Stimulated activated CD4-positive, alpha-beta T cell treated with anti-CD3 and anti-CD28 coated beads, Interleukin-15, amount 100 ng/mL, for 1 hour (primary cell): ENCODE measurements at places on chromosomes 4 and X.

DNA sequence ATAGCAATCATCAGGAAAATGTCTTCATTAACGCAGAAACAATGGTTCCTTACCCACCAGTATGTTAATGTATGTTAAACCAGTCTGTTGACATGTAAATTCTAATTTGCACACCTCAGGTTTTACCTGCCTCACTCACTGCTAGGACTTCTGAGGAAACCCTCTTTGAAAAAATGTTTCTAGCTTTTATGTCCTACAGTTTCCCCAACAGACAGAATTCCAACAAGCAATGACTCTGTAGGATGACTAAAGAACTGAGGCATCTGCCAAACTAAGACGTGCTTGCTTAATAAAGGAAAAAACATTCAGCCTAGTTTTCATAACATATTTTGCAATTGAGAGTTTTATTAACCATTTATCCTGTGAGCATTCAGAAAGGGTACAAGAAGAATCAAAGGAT is 20.6 kb upstream of the SOX3 start:
- no peak for DNase-seq

DNA sequence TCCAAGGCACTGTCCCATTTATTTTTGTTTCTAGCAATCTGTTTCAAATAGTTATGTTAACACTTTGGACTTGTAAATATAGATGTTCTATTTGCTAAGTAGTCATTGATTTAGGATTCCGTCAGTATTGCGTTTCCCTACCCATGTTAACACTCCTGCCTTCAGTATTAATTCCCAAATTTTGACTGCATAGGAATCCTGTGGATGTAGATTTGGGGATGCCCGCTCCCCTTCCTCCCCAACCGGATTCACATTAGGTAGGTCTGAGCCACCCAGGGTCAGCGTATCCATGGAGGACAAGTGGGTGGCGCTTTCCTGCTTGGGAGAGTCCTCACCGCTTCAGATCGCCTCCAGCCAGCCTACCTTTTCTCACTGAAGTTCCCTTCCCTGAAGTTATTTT is 1.1 kb upstream of the SORBS2 start:
- DNase-seq, result no peak

DNA sequence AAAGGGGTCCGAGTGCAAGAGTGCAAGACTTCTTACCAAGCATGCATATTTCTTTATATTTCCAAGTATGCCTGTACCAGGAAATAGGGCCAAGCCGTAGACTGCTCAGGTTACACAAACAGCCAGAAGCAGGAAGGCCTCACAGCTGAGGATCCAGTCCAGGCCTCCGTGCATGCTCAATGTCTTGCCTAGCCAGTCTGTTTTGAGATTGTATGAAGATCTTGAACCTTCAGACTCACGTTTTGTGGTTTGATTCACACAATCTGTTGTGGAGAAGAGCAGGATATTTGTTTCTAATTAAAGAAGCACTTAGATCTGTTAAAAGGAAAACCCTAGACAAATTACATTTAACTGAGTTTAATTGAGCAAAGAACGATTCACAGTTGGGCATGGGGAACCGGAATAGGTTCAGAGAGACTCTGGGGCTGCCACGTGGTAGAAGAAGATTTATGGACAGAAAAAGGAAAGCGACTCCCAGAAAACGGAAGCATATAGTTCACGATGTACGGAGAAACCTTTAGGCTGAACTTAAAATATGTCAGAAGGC is 1.2 kb downstream of the MGST2 start:
- DNase-seq, result no peak

DNA sequence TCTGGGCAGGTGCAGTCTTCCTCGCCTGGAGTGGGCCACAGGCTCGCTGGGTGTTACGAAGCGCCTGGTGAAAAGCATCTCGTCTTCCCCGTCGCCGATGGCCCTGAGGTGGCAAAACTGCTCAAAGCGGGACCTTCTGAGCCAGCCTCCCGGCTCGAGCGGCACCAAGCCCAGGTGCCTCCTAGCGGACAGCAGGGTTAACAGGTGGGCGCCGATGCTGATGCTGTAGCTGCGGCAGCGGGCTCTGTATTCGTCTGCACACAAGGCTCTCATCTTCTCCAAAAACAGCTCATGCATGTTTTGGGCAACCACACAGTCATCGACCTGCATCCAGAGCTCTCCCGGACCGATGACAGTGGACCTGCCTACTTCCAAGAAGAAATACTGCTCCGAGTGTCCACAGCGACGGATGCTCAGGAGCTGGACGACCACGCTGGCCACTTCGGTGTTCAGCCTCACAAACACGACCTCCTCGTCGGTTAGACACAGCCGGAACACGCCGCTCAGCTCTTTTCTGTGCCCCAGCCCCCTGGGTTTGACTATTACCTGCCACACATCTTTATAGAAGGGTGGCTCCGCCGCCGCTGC is 1.2 kb downstream of the IRS4 start:
- no peak for DNase-seq

- DNase-seq, result no peak
Observed at GRCh38 chrX:118623062-118623461, 104.3 kb upstream of the IL13RA1 start.

GRCh38 chr4:19832411-19832810 is 419.3 kb upstream of the SLIT2 start:
- no peak for DNase-seq

GRCh38 chr4:155954118-155954685 is 536 bp upstream of the CTSO start:
- no peak for DNase-seq

- no peak for DNase-seq
Observed at GRCh38 chr4:25493466-25493865, 116.4 kb downstream of the ANAPC4 start.

DNA sequence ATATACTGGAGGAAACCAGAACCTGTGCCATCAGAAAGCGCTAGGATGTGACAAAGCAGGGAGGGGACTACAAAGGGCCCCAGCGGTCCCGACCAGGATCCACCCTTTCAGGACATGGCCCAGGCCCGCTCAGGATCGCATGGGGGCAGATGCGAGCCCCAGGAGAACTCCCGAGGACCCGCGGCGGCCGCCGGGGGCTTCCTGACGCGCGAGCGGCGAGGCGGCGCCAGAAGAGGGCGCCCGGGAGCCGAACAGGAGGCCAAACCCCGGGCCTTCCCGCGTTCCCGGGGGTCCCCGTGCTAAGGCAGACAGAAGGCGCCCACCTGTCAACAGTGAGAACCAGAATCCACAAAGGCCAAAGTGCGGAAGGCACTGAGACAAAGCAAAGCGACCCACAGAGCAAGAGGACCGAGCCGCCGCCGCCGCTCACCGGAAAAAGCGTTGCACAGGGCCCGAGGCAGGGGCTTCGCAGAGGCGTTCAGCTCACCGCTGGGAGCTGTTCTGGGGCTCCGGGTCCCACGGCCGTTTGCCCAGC is 7.3 kb upstream of the OPN1LW start:
- DNase-seq, result peak; percentile 38

- no peak for DNase-seq
Observed at GRCh38 chrX:2960861-2961515, 31.8 kb upstream of the ARSD start.

- peak; percentile 5 for DNase-seq
Observed at GRCh38 chr4:101282076-101282844, 65.1 kb downstream of the PPP3CA start.

DNA sequence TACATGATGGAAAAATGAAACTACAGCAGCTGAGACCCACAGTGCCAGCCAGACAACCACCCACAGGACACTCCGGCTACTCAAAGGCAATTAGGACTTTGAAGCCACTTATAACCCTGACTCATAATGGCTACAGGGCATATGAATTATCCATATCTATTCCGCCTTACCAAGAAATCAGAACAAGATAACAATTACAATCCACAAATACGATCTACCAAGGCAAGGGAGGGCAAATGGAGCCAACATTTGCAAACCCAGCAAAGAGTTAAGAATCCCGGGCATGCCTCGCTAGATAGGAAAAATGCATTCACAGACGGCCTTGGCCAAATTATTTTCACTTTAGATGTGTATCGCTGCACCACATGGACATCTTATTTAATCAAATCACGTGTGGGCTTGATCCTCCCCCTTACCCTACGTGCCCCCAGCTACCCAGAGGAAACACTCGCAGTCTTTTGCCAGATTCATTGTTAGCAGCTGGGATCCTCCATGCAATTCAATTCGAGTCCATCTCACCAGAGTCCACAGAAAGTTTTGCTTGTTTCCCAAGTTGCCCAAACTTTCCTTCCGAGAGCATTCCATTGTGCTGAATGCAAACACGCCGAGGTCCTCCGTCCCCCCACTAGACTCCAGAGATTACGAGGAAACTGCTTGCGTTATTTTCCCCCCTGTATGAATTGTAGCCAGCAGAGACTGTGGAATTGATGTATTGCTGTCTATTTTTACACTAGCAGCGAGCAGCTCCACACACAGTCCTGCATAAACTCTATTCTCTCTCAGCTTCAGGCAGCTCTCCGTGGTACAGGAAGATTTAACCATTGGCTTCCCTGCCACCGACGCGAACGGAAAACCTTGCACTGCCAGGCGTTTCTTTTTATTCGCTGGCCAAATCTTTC is 1.2 kb downstream of the PPARGC1A start:
- no peak for DNase-seq

GRCh38 chrX:146154191-146154590 is 336.6 kb downstream of the SLITRK2 start:
- no peak for DNase-seq

GRCh38 chrX:48064261-48064660 is 7.2 kb downstream of the ZNF630 start:
- DNase-seq, result no peak

GRCh38 chrX:9738151-9738550 is 27.5 kb downstream of the GPR143 start:
- no peak for DNase-seq

GRCh38 chrX:18129690-18130089 is 91.0 kb downstream of the BEND2 start:
- no peak for DNase-seq

DNA sequence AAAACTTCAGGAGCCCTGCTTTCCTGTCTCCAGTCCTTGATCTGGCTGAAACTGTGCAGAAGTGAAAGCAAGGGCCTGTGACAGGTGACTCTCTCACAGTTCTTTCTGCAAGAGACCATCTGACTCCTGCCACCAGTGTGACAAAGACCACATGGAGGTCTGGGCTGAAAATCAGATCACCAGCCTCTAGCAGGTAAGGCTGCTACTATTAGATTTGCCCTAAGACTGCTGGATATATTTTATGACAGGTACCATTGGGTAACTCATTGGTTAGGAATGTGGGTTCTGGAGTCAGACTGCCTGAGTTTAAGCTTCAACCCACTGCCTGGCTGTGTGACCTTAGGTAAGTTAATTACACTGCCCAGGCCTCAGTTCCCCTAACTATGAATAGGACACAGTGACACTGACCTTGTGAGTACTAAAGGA is 163.3 kb upstream of the SLC7A11 start:
- no peak for DNase-seq

GRCh38 chr4:119498527-119498926 is 130.1 kb downstream of the PDE5A start:
- DNase-seq, result no peak

DNA sequence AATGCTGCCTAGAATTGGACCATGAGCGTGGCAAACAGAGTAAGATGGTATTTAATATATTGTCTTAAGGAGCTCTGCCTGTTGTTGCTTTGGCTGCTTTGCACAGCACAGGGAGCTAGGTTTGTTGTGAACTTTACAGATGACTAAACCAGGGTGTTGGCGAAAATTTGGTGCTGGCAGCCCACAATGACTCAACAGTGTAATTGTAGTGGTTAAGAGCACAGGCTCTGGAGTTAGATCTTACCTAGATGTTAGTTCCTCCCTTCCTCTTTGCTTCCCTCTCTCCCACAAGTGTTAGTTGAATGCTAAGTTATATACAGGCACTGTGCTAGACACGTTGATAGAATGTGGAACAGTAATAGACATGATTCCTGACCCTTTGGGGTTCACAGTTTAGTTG is 128.9 kb upstream of the TRPC5 start:
- DNase-seq, result no peak

- DNase-seq, result peak; percentile 14
Observed at GRCh38 chrX:1323315-1323714, 13.3 kb upstream of the IL3RA start.

DNA sequence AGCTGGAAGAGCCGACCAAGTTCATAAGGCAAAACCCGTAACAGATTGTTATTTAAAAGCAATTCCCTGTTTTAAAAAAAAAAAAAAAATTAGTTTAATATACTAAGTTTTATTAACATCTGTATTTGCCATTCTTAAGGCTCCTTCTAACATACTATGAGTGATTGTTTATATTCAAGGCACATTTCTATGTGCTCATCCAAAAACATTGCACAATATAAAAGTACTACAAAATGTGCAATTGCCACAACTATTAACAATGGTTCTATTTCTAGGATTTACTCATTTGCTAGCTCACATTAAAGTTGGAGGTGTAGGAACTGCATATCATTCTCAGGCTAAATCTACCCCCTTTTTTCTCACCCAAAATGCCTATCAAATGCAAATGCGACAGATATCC is 46.1 kb downstream of the CNOT6L start:
- DNase-seq, result no peak

DNA sequence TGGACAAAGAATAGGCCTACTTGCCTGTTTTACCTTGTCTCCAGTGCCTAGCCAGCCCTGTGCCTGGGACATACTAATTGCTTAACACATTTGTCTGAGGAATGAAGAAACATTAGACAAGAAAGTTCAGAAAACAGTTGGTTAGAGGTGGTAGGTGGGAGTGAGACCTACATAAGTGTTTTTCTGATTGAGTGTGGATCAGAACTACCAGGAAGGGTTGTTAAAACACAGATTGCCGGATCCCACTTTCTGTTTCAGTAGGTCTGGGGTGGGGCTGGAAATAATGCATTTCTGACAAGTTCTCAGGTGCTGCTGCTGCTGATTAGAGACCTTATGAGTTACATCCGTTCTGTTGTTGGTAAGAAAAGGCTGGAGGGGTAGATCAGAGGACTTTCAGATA is 5.7 kb upstream of the JADE1 start:
- no peak for DNase-seq

DNA sequence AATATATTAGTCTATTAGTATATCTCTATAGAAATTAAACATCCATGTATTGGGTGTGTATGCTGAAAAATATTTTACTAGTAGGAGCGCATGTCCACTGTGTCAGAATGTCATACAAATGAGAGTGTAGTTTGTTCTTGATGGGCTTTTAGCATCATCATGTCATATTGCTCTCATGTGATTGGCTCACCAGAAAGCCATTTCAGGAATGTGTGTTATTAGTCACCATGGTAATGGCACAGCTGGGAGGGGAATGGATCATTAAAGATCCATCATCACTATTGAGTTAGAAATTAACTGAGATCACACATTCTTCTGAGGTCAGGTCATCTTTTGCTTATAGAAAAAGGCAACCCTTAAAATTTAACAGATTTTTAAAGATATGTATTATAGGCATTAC is 77.3 kb downstream of the PHEX start:
- no peak for DNase-seq

DNA sequence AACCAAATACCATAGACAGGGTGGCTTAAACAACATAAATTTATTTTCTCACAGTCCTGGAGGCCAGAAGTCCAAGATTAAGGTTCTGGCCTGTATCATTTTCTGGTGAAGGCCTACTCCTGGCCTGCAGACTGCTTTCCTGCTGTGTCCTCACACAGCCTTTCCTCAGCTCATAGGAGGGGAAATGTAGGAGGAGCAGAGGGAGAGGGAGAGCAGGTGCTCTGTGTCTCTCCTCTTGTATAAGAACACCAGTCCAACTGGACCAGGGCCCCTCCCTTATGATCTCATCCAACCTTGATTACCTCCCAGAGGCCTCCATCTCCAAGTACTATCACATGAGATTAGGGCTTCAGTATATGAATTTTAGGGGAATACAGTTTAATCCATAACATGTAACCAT is 34.3 kb downstream of the RAPGEF2 start:
- no peak for DNase-seq
